ENCODE measurements at places on chromosomes 6 and 20.

- peak; percentile 6 for DNase-seq
Measured at GRCh38 chr6:112781241-112781640, 434.1 kb downstream of the RFPL4B start.

GRCh38 chr20:45948742-45949541, 14.5 kb downstream of the PCIF1 start:
- DNase-seq: no peak

DNA sequence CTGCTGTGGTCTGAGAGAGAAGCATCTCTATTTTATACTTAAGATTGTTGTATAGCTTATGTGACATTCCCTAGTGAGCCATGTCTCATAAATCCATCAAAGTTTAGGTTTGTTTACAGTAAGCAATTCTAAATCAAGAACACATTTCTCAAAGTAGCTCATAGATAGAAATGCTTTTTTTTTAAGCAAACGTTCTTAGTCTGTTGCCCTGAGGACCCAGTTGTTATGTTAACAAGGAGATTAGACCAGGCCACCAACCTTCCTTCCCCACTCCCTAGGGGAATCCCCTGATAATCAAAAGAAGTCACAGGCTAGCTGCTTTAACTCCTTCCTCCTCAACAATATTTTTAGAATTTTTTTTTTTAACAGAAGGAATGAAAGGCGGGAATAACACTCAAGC, 169.0 kb downstream of the FUT9 start:
- no peak for DNase-seq

DNA sequence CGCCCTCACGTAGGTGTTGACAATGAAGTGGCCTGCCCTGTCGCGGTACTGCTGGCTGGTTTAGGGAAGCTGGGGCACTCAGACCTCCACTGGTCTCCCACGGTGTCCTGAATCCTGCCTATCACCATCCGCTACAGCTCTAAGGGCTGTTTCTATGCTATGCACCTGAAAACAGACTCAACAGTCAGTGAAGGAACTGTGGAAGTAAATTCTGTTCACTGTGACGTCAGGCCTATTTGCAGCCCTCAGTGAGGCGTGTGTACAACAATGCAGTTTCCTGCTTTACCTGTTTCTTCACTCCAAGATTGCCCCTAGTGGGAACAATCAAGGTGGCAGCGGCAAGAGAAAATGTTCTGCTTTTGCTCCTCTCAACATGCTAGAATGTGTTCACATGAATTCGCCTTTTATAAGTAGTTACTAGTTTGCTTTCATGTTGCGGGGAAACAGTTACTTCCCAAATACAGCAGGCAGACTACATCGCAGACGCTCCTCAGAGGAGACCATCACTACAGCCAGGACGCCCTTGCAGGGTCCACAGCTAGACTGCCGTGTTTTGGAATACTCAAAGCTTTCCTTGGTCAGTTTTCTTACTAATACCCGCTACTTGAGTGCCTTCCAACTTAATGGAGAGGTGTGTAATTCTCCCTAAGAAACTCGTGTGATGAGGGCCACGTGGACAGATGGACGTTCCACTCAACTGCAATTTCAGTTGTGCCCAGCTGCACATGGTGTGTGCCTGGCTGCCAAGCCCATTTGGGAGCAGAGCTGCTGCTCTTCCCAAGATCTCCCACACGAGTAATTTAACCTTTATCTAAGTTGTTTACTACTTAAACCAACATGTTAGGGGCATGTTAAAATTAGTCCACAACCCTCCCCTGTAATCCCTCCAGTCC, 25.4 kb downstream of the DIDO1 start:
- DNase-seq: peak; percentile 21

DNA sequence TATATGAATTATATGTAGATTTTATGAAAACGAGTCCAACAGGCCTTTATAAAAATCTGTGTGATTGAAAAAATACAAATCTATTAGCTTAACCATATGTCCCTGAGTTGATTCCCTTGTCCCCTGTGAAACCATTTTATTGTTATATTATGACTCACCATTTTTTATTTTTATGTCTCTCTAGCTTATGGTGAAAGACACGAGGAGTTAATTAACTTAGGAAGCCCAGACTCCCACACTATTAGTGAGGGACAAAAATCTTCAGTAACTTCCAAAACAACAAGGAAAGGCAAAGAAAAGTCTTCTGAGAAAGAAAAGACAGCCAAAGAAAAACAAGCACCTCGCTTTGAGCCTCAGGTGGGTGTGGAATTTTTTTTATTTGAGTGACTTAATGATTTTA, 183.1 kb downstream of the ADGB start:
- no peak for DNase-seq

- no peak for DNase-seq
Measured at GRCh38 chr6:34852406-34853085, 35.3 kb downstream of the TAF11 start.

DNA sequence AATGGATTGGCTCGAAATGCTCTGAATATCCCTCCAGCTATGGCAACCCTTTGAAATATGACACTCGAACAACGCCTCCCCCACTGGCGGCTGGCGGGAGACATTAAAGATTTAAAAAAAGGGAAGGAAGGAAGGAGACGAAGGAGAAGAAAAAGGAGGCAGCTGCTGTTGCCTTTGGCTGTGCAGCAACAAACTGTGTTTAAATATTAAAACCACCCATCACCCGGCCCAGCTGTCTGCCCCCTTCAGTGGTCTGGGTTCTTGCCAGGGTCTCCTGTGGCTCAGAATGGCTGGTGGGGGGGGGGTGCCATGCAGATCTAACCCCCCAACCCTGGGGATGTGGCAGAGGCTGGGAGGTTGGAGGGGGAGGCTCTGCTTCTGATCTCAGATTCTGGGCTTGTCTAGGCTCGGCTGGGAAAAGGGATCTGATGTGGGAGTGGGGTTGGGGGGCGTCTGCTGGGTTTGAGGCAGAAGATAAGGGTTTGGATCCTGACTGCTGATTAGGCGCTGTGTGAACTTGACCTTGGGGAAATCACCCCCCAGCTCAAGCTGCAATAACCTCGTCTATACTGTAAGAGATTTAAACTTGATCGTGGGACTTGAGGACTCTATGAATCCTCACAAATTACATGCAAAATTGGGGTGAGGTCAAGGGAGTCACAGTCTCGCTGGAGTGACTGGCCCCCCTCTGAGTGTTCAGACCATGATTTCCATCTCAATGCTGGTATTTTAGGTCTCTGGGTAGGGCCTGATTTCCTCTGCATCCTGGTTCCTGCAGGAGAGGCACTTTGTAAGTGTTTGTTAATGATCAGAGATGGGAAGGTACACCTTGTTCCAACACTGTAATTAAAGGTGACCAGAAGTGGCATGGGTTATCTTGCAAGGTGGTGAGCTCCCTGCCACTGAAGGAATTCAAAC, 40.3 kb upstream of the BLCAP start:
- DNase-seq: peak; percentile 85

DNA sequence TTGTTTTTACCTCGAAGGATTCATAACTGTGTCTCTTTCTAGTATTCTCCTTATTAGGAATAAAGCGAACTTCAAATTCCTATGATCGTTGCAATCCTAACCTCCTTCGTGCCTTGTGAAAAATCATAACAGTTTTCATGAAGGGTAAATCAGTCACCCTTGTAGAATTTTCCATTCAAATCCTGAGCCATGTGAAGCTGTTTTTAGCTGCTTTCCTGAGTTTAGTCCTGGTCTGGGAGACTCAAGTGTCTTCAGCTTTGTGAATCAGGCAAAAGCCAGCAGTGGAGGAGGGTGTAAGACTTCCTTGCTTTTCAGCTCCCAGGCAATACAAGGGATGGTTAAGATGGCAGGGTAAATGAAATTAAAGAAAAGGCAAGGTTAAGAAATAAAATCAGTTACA, 24.3 kb downstream of the GCNT2 start:
- no peak for DNase-seq

GRCh38 chr20:973785-974194, 28.3 kb downstream of the RSPO4 start:
- peak; percentile 53 for DNase-seq

DNA sequence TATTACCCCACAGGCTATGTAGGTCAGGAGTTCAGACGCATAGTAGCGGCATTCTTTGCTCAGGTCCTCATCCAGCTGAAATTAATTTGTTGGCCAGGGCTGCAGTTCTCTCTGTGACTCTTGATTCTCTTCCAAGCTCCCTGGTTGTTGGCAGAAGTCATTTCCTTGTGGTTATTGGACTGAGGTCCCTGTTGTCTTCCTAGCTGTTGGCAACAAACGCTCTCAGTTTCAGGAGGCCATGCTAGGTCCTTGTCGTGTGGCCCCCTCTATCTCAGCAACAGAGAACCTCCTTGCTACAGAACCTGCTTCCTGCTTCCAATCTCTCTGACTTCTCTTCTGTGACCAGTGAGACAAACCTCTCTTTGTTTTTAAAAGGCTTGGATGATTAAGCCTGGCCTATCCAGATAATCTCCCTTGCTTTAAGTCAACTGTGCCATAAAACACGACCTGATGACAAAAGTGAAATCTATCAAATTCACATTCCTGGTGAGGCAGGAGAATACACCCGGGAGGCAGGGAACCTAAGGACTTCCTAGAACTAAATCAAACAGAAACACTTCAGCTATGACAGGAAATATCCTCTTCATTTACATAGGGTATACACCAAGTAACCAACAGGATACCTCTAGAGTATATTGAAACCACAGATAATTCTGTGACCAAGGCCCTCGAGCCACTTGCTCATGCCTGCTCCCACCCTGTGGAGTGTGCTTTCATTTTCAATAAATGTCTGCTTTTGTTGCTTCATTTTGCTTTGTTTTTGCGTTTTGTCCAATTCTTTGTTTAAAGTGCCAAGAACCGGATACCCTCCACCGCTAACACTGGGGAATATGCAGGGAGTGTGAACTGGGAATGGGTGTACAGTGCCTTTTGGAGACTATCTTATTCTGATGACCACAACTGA, 196.0 kb downstream of the BTBD3 start:
- peak; percentile 17 for DNase-seq

DNA sequence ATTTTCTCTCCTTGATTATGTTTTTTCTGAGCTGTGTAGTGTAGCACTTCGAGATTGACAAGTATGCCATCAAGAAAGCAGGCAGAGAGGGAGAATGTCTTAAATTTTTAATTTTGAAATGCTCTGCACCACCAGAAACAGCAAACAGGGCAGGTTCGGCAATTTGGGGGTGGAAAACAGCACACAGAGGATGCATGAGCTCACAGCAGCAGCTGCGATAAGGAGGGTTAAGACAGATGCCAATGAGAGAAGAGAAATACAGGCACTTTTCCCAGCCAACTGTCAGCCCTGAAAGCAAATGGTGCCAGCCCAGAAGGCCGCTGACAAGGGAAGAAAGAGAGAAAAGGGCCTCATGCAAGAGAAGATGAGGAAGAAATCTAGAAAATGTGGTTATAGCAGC, 15.1 kb upstream of the SNRPB2 start:
- DNase-seq: no peak

- DNase-seq: no peak
Measured at GRCh38 chr20:58571356-58571692, 56.1 kb upstream of the APCDD1L start.

DNA sequence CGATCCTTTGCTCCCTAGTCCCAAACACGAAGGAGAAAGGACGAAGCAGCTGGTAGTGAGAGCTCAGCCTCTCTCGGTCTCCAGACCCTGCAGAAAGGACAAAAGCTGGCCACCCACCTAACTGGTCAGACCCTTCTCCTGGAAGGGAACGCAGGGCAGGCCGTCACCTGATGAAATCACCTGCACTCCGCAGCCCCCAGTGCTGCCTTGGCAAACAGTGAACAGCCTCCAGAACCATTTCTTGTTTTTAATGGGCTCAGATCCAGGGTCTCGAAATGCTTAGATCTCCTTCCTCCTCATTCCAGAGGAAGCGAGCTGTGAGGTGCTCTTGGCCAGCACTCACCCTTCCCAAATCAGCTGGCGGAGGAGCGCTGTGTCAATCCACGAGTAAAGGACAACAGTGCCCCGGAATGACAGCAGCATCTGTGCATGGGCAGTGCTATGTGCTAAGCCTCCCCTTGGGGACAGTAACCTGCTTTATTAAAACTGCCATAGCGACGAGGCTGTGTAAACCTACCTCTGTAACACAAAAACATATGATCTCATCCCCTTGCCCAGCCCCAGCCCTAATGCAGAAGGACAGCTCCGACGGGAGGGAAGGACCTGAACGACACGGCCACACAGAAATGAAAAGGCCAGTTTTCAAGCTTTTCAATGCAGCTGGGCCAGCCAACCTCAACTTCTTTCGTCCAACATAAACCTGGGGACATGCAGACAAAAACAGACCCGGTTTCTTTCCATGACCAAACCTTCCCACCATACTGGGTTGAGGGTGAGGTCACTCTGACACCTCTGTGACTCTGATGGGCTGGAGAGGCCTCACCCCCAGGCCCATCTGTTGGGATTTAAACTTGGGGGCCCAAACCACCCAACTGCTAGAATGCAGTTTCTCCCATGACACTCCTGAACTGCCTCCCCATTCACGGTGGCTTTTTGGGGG, 43.3 kb downstream of the SULF2 start:
- peak; percentile 68 for DNase-seq

DNA sequence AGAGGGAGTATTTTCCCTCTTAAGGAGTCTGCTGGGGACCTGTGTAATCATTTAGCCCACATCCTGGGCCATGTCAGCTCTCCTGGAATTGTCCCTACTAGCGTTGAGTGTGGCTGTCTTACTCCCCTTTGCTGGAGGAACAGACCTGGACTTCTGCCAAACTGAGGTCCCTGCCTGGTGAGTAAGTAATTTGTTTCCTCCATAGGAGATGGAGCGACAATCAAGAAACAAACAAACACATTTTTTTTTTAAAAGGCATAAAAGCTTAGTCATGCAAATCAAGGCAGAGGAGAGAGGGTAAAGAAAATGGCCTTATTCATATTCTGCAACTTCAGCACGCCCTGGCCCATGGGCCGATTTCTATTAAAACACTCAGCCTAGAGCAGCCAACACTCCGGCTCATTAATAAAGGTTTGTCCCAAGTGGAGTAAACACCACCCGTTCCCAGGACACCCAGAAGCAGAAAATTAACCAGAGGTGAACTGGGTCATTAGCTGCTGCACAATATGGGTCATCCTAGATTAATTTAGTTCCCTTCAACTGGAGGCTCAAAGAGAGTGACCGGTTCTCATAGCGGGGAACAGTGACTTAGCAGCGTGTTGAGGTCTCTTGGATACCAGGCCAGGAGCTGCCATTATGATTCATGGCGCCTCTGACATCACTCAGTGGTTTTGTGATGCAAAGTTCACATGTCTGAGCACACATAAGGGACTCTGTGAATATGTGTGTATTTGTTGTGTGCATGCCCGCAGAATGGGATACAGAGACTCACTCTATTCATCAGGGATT, 165.0 kb upstream of the SULF2 start:
- peak; percentile 60 for DNase-seq

GRCh38 chr6:24775520-24776058, 852 bp downstream of the GMNN start:
- peak; percentile 68 for DNase-seq

GRCh38 chr6:116986819-116987218, 109.8 kb downstream of the RFX6 start:
- no peak for DNase-seq

- no peak for DNase-seq
Measured at GRCh38 chr6:144835322-144835973, 550.3 kb downstream of the UTRN start.

DNA sequence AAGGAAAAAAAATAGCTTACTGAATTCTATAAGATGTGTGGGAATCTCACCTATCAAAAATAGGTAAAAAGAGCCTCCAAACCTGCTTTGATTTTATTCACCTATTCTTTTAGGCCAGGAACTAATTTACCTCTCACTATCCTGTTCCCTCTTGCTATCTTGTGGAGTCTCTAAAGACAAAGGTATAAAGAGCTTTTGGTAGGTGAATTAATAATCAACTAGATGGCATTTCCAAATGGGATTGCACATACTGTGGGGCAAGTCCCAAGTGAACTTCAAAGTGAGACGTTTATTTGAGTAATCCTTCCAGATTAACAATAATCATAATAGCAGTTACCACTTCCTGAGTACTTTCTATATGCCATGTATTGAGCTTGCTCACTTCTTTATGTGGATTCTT, 2.8 kb downstream of the FAM8A1 start:
- no peak for DNase-seq
